ENCODE measurements at places on chromosomes 12 and 14. TPM values are rescaled to one million over a fixed set of nuclear protein-coding genes. Genes with fewer than 3 reads are reported as not detected.
A peak's percentile ranks its signal among the peaks of the same experiment; 100 is the strongest.

The C14orf119 gene
- 35.9 TPM for total RNA-seq

The ALDH2 gene
- 279 TPM for total RNA-seq

The PLEKHG3 gene
- total RNA-seq = 11.2 TPM

The CLEC14A gene
- total RNA-seq = 38.4 TPM

The IFT81 gene
- total RNA-seq = 9.4 TPM

The ZNF385A gene
- 4.7 TPM for total RNA-seq

The CTSG gene
- total RNA-seq = 0.66 TPM

The TAS2R50 gene
- 0.66 TPM for total RNA-seq

The ARHGEF25 gene
- 5.0 TPM for total RNA-seq

The KRT80 gene
- 0.16 TPM for total RNA-seq

The BIN2 gene
- 0.81 TPM for total RNA-seq

The MIPOL1 gene
- total RNA-seq = 9.2 TPM

The PDE3A gene
- total RNA-seq = 212 TPM

The YARS2 gene
- 10.8 TPM for total RNA-seq

The SLIRP gene
- total RNA-seq = 152 TPM

The SIX1 gene
- total RNA-seq = not detected

The TBC1D30 gene
- total RNA-seq = 0.55 TPM

DNA sequence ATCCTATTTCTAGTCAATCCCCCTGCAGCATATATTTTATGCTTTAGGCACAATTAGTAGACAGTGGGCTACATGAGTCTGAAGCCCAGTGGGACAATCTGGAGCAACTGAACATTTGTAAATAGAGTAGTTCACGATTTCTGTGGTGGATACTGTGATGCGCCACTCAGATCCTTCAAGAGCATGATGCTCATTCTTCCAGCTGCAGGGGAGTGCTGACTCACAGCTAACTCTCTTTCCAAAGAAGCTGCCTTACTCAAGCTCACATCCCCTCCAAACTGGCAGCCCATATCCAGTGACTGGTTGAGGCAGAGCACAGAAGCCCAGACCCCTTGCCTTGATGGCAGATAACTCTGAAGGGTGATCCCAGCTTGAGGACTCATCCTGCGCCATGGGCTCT, 224.2 kb upstream of the EEA1 start:
- no peaks in the 10 kb centered on the region for H3K27me3 ChIP-seq
- H3K36me3 ChIP-seq = no peaks in the 10 kb centered on the region
- H3K4me3 ChIP-seq = no peak overlapping the region
- DNase-seq = no peak

GRCh38 chr12:52832985-52833905, 866 bp downstream of the KRT79 start:
- no peaks in the 10 kb centered on the region for H3K27me3 ChIP-seq
- H3K36me3 ChIP-seq = no peaks in the 10 kb centered on the region
- no peaks in the 10 kb centered on the region for H3K4me1 ChIP-seq

DNA sequence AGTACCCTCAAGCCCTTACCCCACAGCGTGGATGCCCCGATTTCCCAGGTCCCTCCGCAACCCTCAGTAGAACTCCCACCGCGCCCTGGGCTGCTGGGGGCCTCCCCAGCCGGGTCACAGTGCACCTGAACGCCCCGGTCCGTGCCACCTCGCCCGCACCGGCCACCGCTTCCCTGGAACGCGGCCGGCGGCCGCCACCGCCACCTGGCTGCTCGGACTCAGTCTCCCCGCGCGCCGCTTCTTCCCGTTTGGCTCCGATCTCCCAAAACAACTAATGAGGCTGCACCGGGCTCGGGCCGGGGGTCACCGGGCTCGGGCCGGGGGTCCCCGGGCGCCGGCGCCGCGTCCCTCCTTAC, 1.0 kb downstream of the ITPK1 start:
- no peaks in the 10 kb centered on the region for H3K36me3 ChIP-seq
- peak overlapping the region; percentile 86 for H3K27ac ChIP-seq
- peak overlapping the region; percentile 83 for H3K4me3 ChIP-seq
- H3K27me3 ChIP-seq = no peaks in the 10 kb centered on the region
- peaks cover 48% of the 10 kb centered on the region for H3K4me1 ChIP-seq
- no peak for DNase-seq

- no peaks in the 10 kb centered on the region for H3K36me3 ChIP-seq
- peaks cover 6% of the 10 kb centered on the region for H3K4me1 ChIP-seq
- no peak overlapping the region for H3K4me3 ChIP-seq
These were observed 114.3 kb downstream of the TSPAN9 start for GRCh38 chr12:3191450-3191849.

- no peaks in the 10 kb centered on the region for H3K36me3 ChIP-seq
- no peaks in the 10 kb centered on the region for H3K27me3 ChIP-seq
- H3K4me3 ChIP-seq = no peak overlapping the region
- no peak for DNase-seq
These were observed 28.6 kb downstream of the PACS2 start for GRCh38 chr14:105343194-105343593.

- H3K4me1 ChIP-seq = peaks cover 43% of the 10 kb centered on the region
- peak overlapping the region; percentile 84 for H3K27ac ChIP-seq
- no peak for DNase-seq
- H3K36me3 ChIP-seq = no peaks in the 10 kb centered on the region
- no peaks in the 10 kb centered on the region for H3K27me3 ChIP-seq
These were observed 54.2 kb upstream of the CERS5 start for GRCh38 chr12:50221228-50222008.

- no peak overlapping the region for H3K4me3 ChIP-seq
- no peaks in the 10 kb centered on the region for H3K36me3 ChIP-seq
These were observed 33.2 kb upstream of the FAM222A start for GRCh38 chr12:109680264-109681005.

GRCh38 chr12:131764738-131765137, 53.8 kb downstream of the SFSWAP start:
- no peaks in the 10 kb centered on the region for H3K4me1 ChIP-seq
- H3K4me3 ChIP-seq = no peak overlapping the region
- H3K27ac ChIP-seq = no peak overlapping the region
- DNase-seq = no peak

DNA sequence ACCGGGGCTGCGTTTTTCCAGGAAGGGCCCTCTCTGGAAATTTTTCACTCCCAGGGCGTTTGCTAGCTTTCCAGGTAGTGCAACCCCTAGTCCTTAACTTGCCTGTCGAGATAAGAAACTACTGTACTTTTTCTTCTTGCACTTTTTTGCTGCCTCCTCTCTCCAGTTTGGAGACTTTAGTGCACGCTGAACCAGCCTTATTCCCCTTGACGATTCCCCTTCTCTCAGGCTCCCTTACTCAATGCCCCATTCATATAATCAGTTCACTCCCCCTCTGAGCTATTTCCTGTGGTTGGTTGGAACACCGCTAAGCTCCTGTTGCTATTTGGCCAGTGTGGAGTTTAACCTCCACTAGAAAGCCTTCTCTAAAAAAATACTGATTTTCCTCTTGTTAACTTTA, 682 bp downstream of the CREBL2 start:
- peak overlapping the region; percentile 96 for H3K27ac ChIP-seq
- peak; percentile 8 for DNase-seq
- peak overlapping the region; percentile 64 for H3K4me3 ChIP-seq
- H3K36me3 ChIP-seq = no peaks in the 10 kb centered on the region

GRCh38 chr12:43103866-43104265, 448.1 kb downstream of the ADAMTS20 start:
- no peaks in the 10 kb centered on the region for H3K27me3 ChIP-seq
- no peaks in the 10 kb centered on the region for H3K36me3 ChIP-seq
- no peak overlapping the region for H3K4me3 ChIP-seq
- H3K27ac ChIP-seq = no peak overlapping the region
- H3K4me1 ChIP-seq = no peaks in the 10 kb centered on the region

DNA sequence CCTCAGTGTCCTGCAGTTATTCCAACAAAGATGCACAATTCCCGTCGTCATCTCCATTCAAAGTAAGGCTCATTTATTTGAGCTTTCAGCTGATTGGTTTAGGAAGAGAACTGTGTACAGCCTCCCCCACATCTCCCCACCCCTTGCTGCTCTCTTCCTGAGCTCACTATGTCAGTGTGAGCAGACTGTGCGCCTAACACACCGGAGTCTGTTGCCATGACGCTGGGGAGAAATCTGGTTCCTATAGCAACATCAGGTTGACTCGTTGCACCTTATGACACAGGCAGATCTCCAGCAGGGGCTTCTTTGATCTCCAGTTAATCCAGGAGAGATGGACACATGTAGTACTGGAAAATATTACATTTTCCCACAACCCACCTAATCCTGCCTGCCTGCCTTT, 319.4 kb downstream of the CACNA1C start:
- H3K27me3 ChIP-seq = no peaks in the 10 kb centered on the region
- no peak overlapping the region for H3K27ac ChIP-seq
- H3K36me3 ChIP-seq = no peaks in the 10 kb centered on the region
- DNase-seq = no peak
- H3K4me3 ChIP-seq = no peak overlapping the region

GRCh38 chr12:119804011-119804641, 73.0 kb downstream of the CIT start:
- H3K27ac ChIP-seq = no peak overlapping the region
- DNase-seq = peak; percentile 47
- peak overlapping the region; percentile 47 for H3K4me3 ChIP-seq
- no peaks in the 10 kb centered on the region for H3K27me3 ChIP-seq
- peaks cover 16% of the 10 kb centered on the region for H3K4me1 ChIP-seq

DNA sequence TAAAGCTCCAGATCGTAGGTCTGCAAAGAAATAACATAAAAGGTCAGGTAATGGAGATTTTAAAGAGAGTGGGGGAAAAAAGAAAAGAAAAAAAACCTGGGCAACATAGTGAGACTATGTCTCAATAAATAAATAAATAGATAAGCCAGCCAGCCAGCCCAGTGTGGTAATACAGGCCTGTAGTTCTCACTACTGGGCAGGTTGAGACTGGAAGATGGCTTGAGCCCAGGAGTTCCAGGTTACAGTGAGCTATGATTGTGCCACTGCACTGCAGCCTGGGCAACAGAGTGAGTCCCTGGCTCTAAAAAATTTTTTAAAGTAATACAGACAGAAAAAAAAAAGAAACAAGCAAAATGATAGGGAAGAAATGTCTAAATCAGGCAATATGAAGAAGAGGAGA, 43.2 kb upstream of the BBS10 start:
- H3K4me1 ChIP-seq = no peaks in the 10 kb centered on the region
- H3K36me3 ChIP-seq = peaks cover 100% of the 10 kb centered on the region
- H3K27ac ChIP-seq = no peak overlapping the region
- DNase-seq = no peak

GRCh38 chr12:7304456-7304855, 584 bp downstream of the ACSM4 start:
- no peak for DNase-seq
- no peak overlapping the region for H3K4me3 ChIP-seq
- no peaks in the 10 kb centered on the region for H3K36me3 ChIP-seq
- no peaks in the 10 kb centered on the region for H3K4me1 ChIP-seq
- H3K27ac ChIP-seq = no peak overlapping the region
- peaks cover 3% of the 10 kb centered on the region for H3K27me3 ChIP-seq

DNA sequence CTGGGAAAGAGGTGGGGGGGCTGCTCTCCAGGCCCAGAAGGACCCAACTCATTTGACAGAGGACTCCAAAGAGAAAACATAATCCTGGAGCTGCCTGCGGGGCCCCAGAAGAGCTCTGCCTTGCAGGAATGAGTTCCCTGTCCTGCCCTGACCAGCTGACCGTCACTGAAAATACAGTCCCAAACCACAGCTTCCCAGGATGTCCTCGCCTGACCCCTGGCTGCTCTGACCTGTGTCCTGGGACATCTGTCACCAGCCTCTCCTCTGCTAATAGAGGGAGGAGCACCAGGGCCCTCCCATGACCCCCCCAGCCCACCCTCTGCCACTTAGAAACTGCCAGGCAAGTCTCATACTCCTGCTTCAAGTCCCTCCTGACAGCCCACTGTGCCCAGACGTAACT, 9.8 kb downstream of the FIGNL2 start:
- no peak overlapping the region for H3K27ac ChIP-seq
- no peaks in the 10 kb centered on the region for H3K36me3 ChIP-seq
- peaks cover 15% of the 10 kb centered on the region for H3K27me3 ChIP-seq
- DNase-seq = no peak

- H3K4me3 ChIP-seq = no peak overlapping the region
- no peaks in the 10 kb centered on the region for H3K36me3 ChIP-seq
- no peak for DNase-seq
- H3K4me1 ChIP-seq = no peaks in the 10 kb centered on the region
- H3K27ac ChIP-seq = no peak overlapping the region
- peaks cover 10% of the 10 kb centered on the region for H3K27me3 ChIP-seq
These were observed 27.1 kb upstream of the COL2A1 start for GRCh38 chr12:48031135-48031960.

- no peak for DNase-seq
- no peaks in the 10 kb centered on the region for H3K4me1 ChIP-seq
- no peak overlapping the region for H3K4me3 ChIP-seq
- H3K27ac ChIP-seq = no peak overlapping the region
These were observed 29.8 kb downstream of the SCFD1 start for GRCh38 chr14:30651937-30652336.

DNA sequence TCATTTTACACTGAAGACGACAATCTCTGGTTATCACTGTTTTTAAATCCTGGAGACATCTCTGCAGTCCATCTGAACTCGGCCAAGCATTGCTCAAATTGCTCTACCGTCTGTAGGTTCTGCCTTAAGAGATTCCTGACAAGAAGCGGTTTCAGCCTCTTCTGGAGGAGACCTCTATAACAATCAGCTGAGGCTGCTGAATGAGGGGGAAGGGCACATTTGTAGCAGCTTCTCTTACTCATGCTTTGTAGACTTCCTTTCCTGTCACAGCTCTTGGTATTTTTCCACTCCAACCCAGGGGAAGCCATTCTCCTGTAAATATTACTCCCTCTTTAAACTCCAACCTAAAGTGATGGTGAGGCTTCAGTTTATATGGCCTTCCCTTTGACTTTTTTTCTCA, 3.0 kb downstream of the ARG2 start:
- no peak overlapping the region for H3K27ac ChIP-seq
- DNase-seq = no peak
- no peak overlapping the region for H3K4me3 ChIP-seq
- H3K36me3 ChIP-seq = no peaks in the 10 kb centered on the region

GRCh38 chr14:43983721-43984120, 523.4 kb downstream of the FSCB start:
- no peaks in the 10 kb centered on the region for H3K27me3 ChIP-seq
- no peaks in the 10 kb centered on the region for H3K4me1 ChIP-seq
- H3K36me3 ChIP-seq = no peaks in the 10 kb centered on the region
- H3K4me3 ChIP-seq = no peak overlapping the region
- no peak overlapping the region for H3K27ac ChIP-seq
- DNase-seq = no peak

DNA sequence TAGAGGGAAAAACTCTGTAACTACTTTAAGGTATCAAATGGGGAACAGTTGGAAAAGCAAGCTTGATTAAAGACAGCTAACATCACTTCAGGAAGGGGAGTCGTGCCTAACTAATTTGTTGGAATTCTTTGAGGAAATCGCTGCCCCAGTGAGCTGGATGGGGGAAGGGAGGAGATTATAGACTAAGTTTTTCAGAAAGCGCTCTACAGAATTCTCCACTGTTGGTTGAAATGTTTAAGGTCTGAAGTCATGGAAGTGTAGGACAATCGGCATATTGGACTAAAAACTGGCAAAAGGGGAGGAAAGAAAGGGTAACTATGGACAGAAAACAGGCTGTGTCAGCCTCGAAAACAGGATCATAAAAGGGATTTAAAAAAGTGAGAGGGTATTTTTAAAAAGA, 229.9 kb upstream of the HMGA2 start:
- no peak overlapping the region for H3K27ac ChIP-seq
- no peaks in the 10 kb centered on the region for H3K36me3 ChIP-seq
- peaks cover 5% of the 10 kb centered on the region for H3K27me3 ChIP-seq
- H3K4me3 ChIP-seq = no peak overlapping the region

GRCh38 chr12:94705676-94706075, 55.3 kb upstream of the TMCC3 start:
- H3K27me3 ChIP-seq = no peaks in the 10 kb centered on the region
- DNase-seq = no peak
- no peak overlapping the region for H3K4me3 ChIP-seq
- no peaks in the 10 kb centered on the region for H3K36me3 ChIP-seq
- no peaks in the 10 kb centered on the region for H3K4me1 ChIP-seq
